ENCODE measurements at places on chromosomes 5 and 9. TPM values are rescaled to one million over a fixed set of nuclear protein-coding genes. Genes with fewer than 3 reads are reported as not detected.

GFI1B gene
- total RNA-seq = 0.43 TPM

DDX4 gene
- total RNA-seq = not detected

CDC37L1 gene
- 25.7 TPM for total RNA-seq

TTC23L gene
- total RNA-seq = 4.4 TPM

GRCh38 chr9:125119643-125120286, 23.6 kb downstream of the SCAI start:
- peak; percentile 88 for ATAC-seq

- ATAC-seq = no peak
These were observed 5.0 kb downstream of the SRD5A1 start for GRCh38 chr5:6638236-6638635.

DNA sequence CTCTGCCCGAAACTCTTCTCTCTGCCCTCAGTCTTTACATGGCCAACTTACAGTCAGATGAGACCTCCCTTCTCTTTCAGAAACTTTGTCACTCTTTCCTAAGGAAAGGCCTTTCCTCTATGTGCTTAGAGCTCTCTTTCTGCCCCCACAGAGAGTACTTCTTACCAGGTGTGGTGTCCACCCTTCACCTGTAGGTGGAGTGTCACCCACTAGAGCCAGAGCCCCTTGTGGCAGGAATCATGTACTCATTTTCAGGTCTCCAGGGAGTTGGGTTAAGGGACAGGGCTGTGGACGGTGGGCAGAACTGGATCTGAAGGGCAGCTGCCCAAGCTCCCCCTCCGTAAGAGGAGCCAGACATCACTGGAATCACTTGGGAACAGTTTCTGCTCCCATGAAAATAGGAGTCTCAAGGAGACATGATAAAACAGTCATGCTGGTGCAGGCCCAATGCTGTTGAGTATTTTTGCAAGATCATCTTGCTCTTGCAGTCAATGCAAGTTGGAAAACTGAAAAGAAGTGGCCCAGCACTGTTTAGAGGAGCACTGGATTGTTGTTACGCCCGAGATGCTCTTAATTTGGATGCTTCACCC, 436.7 kb downstream of the ZSWIM6 start:
- no peak for ATAC-seq

- ATAC-seq = no peak
These were observed 175.1 kb upstream of the OTULINL start for GRCh38 chr5:14406554-14406849.

- ATAC-seq = peak; percentile 56
These were observed 10.3 kb downstream of the OCLN start for GRCh38 chr5:69502767-69503488.

GRCh38 chr9:12416716-12417115, 276.5 kb upstream of the TYRP1 start:
- no peak for ATAC-seq

Measured in motor neuron (in vitro differentiated cells).